ENCODE measurements at places on chromosomes 6 and 20.

GRCh38 chr6:3247255-3248146 is 11.2 kb upstream of the PSMG4 start:
- peak; percentile 97 for DNase-seq

- DNase-seq: peak; percentile 12
These were observed 110.0 kb downstream of the QRSL1 start for GRCh38 chr6:106739387-106739786.

GRCh38 chr6:127514773-127515227 is 4.3 kb downstream of the MTCL3 start:
- DNase-seq: peak; percentile 67

- peak; percentile 20 for DNase-seq
These were observed 26.5 kb upstream of the MYCT1 start for GRCh38 chr6:152671171-152671570.

- peak; percentile 36 for DNase-seq
These were observed 882.0 kb downstream of the TFAP2A start for GRCh38 chr6:9532621-9533557.

- no peak for DNase-seq
These were observed 255.6 kb downstream of the KHDC1L start for GRCh38 chr6:72969666-72970065.

DNA sequence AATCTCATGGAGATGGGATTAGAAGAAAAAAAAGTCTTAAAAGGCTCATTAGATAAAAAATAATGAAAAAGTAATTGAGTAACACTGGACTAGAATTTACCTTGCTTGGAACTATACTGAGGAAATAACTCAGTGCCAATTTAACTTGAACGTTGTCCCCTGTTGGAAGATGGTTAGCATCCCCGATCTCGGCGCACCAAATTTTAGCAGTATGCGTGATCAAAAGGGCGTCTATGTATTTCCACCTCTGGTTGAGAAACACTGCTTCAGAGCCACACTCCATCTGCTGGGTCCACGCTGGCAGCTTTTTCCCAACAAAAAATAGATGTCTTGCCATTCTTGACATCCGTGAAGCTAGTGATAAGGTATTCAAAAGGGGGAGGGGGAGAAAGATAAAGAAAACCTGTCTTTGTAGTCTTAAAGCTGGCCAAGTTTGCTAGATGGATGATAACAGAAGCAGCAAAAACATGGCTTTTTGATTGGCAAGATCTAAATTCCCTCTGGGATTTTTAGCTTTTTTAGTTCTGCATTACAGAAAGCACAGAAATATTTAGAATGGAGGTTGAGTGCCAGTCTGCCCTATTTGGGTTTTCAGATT is 6.4 kb downstream of the HINT3 start:
- DNase-seq: no peak

GRCh38 chr6:48615041-48615440 is 504.0 kb upstream of the PTCHD4 start:
- DNase-seq: peak; percentile 34

DNA sequence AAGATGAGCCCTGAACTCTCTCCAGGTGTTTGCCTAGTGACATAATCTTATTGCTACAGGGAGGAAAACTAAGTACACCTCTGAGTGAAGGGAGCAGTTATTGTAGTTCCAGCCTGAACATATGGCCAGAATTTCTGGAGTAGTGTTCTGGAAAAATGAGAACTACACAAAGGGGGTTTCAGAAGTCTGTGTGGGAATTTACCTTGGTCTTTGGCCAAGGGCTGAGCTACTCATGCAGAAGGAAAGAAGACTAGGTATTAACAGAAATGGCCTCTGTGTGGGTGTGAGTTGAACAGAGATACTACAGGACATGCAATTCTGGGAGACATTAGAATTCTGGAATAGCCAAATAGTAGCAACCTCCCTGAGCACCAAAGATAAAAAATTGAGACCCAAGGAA is 1009.7 kb upstream of the GJE1 start:
- DNase-seq: no peak

GRCh38 chr6:25883536-25883935 is 9.5 kb upstream of the SLC17A3 start:
- peak; percentile 63 for DNase-seq

DNA sequence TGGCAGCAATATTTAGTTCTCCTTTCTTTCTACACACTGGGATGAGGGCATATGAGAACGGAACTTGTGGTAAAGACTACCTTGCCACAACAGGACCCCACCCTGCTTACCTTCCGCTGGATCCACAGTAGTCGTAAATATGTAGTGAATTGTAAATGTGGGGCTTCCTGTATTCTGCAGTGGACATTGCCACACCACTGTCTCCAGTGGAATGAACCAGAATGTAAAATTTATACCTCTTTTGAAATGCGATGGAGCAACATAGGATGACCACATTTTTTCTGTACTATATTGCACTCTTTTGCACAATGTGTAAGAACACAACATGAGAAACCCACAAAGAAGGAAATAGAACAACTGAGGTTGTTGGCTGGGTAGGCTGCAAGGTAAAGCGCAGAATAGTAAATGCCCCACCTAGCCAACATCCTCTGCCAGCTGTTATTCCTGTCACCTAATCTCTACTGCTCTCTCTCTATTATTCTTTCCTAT is 16.1 kb upstream of the RIPOR2 start:
- DNase-seq: no peak

DNA sequence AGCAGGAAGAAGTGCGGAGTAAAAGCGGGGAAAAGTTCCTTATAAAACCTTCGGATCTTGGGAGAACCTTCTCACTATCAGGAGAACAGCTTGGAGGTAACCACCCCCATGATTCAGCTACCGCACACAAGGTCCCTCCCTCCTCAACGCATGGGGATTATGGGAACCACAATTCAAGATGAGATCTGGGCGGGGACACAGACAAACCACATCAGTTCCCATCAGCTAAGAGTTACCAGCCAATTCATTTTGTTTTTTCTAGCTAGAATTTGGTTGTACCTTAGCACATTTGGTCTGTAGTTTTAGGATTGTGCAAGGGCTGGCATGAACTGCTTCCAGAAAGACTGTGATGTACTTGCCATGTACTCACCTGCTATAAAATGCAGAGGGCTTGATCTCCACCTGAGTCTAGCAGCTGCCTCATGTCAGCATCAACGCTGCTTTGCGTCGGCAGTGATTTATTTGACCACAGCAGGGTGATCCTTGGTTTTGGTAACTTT is 94.7 kb upstream of the SLC2A12 start:
- DNase-seq: no peak

- no peak for DNase-seq
These were observed 110.3 kb downstream of the SLC35F1 start for GRCh38 chr6:118017301-118017848.

GRCh38 chr6:6635291-6635690 is 46.8 kb downstream of the LY86 start:
- DNase-seq: no peak

- peak; percentile 16 for DNase-seq
These were observed 33.2 kb upstream of the TASP1 start for GRCh38 chr20:13671916-13672378.

- no peak for DNase-seq
These were observed 171.1 kb downstream of the PREX1 start for GRCh38 chr20:48656661-48657211.

DNA sequence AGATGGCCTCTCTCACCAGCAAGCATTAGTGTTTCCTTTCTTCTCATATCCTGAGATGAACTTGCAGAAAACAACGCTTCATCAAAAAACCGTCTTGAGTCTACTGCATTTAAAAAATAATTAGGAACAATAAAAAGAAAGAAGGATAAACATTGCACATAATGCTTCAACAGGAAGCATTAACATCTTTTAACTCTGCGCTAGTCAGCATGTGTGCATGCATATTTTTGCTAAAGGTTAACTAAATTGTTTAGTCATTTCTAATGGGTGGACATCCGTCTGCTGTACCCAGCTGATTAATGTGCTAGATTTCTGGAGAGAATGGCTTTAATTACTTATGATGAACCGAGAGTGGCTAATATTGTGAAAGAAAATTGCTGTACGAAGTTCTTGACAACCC is 349.3 kb downstream of the SOX4 start:
- peak; percentile 31 for DNase-seq

GRCh38 chr6:34178357-34179105 is 32.6 kb upstream of the GRM4 start:
- no peak for DNase-seq

GRCh38 chr20:41910558-41910957 is 292.4 kb upstream of the CHD6 start:
- no peak for DNase-seq

- DNase-seq: peak; percentile 6
These were observed 1.7 kb upstream of the TREM1 start for GRCh38 chr6:41288030-41288753.

DNA sequence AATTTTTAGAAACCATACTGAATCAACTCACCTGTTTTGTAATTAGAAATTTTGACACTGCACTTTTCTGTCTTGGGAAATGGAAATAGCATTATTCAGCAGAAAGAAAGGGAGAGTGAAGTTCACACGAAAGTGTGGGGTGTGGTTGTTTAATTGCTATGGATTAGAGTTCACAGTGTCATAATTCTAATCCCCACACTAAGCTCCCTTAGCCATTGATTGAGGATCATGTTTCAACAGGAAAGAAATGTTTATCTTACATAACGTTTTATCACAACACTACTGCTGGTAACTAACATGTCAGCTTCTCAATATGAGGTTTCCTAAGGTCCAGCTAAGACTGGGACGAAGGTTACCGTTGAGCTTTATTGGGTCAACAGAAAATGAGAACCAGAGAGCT is 31.4 kb upstream of the GSTA5 start:
- no peak for DNase-seq

- no peak for DNase-seq
These were observed 17.7 kb downstream of the COL9A1 start for GRCh38 chr6:70285201-70285600.

DNA sequence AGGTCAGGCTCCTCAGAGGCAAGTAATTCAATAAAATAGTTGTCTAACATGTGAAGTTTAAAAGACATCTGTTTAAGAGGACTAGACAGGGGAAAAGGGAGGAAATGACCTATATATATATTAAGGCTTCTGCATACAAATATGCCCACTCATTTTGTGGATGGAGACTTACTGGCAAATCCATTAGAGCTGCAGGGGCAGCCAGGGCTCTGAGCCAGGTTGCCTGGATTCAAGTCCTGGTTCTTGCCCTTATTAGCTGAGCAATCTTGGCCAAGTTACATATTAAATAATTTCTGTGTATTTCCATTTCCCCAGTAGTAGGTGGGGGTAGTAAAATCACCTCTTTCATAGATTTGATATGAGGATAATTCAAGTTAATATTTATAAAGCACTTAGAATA is 287.0 kb upstream of the RIMS1 start:
- DNase-seq: no peak

GRCh38 chr20:49515586-49515985 is 33.1 kb upstream of the KCNB1 start:
- no peak for DNase-seq

DNA sequence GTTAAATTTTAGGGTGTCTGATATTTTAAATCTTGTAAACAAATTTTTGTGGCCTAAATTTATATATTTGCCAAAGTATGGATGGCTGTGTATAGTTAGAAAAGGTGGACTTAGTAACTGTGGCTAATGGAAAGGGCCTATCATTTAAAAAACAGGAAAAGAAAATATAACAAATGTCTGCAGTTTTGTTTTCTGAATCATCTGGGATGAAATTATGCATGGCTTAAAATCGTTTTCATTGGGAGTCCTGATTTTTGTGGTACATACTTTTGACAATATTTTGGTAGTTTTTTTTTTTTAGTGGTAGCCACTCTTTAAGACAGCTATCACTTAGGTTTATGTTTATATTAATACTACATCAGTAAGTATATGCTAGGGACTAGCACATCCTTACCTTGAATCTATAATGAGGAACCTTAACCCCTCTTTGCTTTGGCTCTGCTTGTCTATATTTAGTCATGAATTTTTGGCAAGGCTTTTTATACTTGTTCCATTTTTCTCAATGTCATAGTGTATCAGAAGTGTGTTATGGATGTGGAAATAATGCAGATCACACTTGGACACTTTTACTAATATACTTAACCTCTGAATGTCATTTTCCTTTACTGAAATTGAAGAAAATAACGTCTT is 5.6 kb downstream of the ARID1B start:
- DNase-seq: peak; percentile 29

GRCh38 chr6:17032988-17033634 is 68.7 kb upstream of the STMND1 start:
- DNase-seq: peak; percentile 96

GRCh38 chr6:7628479-7628878 is 38.5 kb downstream of the SNRNP48 start:
- DNase-seq: peak; percentile 14

DNA sequence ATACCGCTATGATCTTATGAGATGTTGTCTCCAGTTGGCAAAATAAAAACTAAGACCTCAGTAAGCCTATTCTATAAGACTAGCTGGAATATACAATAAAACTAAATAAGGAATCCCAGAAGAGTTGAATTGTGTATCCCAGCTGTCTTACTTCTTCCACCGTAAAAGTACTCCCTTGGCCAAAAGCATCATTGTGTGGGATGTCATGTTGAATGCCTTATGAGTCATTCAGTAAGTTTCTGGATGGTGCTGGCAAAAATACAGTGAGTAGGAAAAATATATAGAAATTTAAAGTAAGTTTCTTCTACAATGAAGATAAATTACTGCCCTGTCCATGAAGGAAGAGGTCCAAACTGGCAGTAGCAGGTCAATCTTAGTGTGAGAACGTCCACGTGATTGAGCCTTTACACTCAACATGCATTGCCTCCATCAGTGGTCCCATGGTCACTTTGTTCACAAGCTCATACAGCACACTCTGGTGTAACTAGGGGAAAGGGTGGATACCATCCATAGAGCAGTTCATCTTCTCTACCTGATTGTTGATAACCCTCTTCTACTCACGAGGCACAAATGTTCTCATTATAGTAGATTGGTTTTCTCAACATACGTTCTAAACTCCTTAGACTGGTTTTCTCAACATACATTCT is 13.7 kb upstream of the ZNF318 start:
- peak; percentile 55 for DNase-seq

DNA sequence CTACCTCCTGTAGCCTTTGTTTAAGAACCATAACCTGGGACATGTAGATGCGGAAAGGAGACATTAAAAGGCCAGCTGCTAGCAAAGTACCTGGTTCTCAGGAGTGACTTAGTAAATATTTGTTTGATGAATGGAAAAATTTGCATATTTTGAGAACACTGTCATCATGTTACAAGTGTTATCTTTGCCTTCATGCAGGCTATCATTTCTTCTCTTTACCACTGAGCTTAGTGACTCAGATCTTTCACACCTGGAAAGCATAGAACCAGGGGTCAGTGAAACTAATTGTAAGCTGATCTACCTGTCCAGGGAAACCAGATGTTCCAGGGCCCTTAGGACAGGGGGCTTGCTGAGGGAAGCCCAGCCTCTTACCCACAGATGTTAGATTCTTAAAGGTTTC is 5.4 kb downstream of the ZFP57 start:
- no peak for DNase-seq

DNA sequence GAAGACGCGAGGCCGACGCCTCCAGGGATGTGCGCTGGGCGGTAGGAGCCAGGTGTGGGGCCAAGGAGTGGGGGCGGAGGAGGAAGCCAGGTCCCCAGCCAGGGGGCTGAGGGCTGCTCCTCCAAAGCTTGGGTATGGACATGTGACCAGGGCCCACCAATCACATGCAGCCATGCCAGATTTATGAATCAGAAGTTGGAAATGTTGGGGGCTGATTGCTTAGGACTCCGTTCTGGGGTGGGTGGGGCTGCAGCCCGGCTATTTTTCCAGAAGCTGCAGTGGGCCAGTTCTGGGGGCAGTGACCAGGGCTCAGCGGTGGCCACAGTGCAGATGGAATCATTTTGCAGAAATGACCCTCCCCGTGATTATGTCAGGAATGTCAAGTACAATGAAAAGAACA is 96.0 kb downstream of the CEBPB start:
- peak; percentile 94 for DNase-seq
